ENCODE measurements at places on chromosomes 5 and 9.

GRCh38 chr5:3609120-3609681 is 13.6 kb downstream of the IRX1 start:
- no peak for DNase-seq

DNA sequence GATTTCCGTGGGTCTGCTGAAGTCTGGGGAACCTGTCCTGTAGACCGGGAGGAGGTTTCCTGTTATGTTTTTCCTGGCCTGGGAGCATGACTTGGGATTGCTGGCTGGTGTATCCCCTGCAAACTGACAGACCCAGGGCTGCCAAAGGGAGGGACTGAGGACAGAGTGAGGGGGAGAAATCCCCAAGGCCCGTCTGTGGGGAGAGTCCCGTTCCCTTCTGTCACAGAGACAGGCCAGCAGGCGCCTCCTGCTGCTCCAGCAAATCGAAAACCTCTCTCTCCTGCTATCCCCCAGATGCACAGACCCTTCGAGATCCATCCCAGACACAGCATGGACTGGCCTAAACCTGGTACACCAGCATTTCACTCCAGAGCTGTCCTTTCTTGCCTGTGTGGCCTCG is 56.2 kb upstream of the ALDH1B1 start:
- DNase-seq, result no peak

- DNase-seq, result peak; percentile 95
Measured at GRCh38 chr9:20788526-20789451, 104.7 kb downstream of the FOCAD start.

GRCh38 chr9:83198371-83198770 is 135.4 kb upstream of the RASEF start:
- no peak for DNase-seq

GRCh38 chr9:70262366-70262765 is 3.6 kb downstream of the SMC5 start:
- no peak for DNase-seq

DNA sequence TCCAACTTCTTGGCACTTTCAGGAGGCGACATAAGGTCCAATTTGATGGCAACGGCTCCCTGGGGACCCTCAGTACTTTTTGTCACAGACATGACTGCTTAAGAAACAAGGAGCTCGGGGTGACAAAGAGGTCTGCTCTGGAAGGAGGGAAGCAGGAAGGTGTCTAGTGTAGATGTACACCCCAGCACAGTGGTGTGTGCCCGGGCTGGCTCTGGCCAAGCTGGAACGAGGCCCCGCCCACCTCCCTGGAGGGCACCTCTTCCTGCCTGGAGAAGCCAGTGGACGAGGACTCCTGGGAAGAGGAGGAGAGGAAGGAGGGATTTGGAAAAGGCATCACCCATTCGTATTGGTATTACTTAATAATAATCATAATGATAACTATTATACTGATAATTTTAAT is at the start of gene SLC36A2:
Gene SLC36A2, minus strand, starts transcription at position 191 of the 400 bp plus-strand sequence. Its CDS starts 99 bp downstream, at position 92.
- DNase-seq, result no peak

DNA sequence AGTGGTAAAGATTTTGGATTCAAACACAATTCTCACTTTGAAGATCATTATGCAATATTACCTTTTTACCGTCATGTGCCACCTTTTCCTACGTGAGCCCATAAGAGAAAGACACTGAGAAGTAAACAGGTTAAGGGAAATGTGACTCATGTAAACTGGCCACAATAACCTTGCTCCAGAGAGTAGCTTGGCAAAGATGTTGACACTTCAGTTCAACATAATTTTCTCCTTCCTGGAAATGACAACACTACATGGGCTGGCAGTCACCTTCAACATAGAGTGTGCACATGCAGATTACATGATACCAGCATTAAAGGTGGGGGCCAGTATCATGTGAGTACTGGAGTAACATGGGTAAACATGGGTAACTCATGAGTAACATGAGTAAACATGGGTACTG is 141.9 kb downstream of the CDK5RAP2 start:
- DNase-seq, result no peak

- DNase-seq, result no peak
Measured at GRCh38 chr5:43258116-43258515, 55.1 kb downstream of the HMGCS1 start.

DNA sequence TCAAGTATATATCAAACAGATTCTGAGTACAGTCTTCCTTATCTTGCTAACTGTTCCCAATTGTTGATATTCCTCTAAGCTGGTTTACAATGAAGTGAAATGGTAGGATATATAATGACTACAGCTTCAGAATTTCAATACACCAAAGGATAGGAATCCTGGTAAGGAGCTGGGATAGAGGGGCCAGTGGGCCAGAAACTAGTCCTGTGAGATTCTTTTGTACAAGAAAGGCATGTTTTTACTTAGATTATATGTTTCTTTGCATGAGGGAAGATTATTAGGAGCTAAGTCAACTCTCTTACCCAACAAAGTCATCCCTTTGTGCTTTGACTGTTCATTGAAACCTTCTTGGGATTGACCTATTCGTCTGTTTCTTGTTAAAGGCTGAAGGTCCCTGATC is 435.7 kb downstream of the PLK2 start:
- no peak for DNase-seq

DNA sequence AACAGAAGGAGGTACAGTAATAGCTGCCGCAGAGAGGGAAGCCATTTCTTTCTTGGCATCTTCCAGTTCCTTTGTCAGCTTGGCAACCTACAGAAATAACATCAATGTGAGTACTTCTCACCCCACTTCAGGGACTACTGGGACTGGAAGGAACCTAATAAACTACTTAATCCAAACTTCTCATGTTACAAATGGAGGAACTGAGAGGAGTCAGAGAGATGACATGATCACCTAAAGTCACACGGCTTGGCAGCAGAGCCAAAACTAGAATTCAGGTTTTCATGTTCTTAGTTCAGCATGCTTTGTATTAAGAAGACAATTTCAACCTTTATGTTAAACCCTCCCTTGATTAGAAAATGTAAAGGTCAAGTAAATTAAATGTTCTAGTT is 44.7 kb downstream of the DIAPH1 start:
- DNase-seq, result no peak

DNA sequence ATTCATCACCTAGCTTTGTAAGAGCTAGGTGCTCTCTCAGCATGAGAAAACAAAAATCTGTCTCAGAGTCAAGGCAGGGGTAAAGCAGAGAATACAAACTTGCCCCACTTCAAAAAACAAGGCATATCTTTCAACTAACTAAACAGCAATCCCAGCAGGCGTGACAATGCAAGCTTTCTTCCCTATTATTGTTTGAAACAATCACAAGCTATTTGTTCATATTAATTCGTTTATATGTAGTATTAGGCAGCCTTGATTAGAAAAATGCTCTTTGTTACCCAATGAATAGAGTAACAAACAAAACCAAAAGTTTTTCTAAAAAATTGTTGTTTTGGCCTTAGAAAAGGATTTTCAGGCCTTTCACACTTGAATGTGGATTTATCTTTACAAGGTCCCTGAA is 71.1 kb downstream of the LPAR1 start:
- no peak for DNase-seq

- DNase-seq, result peak; percentile 44
Measured at GRCh38 chr5:172479034-172479783, 24.9 kb upstream of the SH3PXD2B start.

GRCh38 chr5:95857185-95857945 is 34.8 kb upstream of the GLRX start:
- no peak for DNase-seq

GRCh38 chr9:13608451-13608850 is 329.0 kb upstream of the MPDZ start:
- peak; percentile 85 for DNase-seq

- no peak for DNase-seq
Measured at GRCh38 chr5:72167804-72168203, 60.5 kb downstream of the MAP1B start.

GRCh38 chr9:109972026-109972882 is 192.3 kb downstream of the PALM2AKAP2 start:
- DNase-seq, result no peak

DNA sequence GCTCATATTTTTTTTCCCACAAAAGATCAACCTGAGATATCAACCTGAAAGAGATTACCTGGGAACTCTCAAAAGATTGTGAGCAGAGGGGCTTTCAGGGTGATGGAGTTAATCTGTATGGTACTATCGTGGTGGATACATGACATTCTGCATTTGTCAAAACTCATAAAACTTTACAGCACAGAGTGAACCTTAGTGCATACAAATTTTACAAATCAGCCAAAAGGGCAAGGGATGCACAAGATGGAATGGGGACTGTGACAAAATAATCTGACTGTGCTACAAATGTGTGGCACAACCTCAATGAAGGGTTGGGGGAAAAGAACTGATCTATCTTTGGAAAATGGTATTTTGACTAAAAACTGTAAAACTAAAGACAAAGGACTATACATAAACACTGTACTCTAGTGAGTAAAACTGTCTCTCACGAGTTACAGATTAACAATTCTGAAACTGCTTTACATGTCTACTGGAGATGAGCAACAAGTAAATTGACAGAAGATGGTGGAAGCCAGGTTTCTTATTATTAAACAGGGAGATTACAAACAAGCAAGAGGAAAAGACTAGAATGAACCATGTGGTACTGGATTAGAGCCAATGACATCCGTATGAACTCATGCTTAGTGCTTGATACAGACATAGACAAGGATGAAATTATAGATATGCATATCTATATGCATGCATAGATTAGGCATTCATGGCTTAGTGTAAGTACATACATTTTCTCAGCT is 24.8 kb upstream of the RLN1 start:
- no peak for DNase-seq

- no peak for DNase-seq
Measured at GRCh38 chr9:5041390-5042115, 56.5 kb downstream of the JAK2 start.

- DNase-seq, result no peak
Measured at GRCh38 chr9:36739373-36740116, 166.8 kb downstream of the MELK start.
